ENCODE measurements at places on chromosomes 12 and 14.

- DNase-seq: no peak
Measured at GRCh38 chr14:105421723-105422615, 2.3 kb downstream of the MTA1 start.

GRCh38 chr12:2376908-2377657 is 324.3 kb downstream of the CACNA1C start:
- DNase-seq: no peak

- DNase-seq: no peak
Measured at GRCh38 chr12:60393093-60393492, 797.3 kb downstream of the SLC16A7 start.

DNA sequence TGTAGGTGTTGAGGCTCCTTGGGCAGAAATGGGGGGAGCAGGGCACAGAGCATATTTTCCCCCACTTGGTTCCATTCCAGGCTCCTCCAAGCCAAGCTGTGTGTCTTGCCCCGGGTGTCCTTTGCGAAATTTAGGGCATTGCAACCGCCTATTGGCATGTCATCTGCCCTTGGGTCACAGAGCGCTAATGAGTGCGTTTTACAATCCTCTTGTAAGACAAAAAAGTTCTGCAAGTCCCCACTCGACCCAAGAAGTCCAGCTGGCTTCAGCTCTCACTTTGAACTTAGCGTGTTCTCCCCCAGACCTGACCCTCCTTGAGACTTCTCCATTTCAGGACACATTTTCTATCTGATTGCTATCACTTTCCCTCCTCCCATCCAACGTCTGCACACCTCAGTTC is 6.1 kb upstream of the LRTM2 start:
- DNase-seq: no peak

DNA sequence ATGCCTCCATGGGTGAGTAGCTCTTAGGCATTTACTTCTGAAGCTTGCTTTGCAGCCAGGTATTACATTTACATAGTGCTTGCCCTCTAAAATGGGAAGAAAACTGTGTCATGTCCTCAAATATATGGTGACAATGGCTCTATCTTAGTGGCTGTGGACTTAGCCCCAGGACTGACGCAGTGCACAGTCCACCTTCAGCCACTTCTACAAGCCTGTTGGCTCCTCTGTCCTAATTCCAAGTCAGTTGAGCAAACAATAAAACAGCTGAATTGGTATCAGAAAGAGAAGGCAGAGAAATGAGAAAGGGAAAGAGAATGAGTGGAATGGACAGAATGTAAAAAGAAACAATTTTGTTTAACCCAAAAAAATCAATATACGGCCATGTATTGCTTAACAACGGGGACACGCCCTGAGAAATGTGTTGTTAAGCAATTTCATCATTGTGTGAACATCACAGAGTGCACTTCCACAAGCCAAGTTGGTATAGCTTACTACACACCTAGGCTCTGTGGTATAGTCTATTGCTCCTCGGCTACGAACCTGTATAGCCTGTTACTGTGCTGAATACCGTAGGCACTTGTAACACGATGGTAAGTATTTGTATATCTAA is 93.5 kb downstream of the GRIN2B start:
- no peak for DNase-seq

DNA sequence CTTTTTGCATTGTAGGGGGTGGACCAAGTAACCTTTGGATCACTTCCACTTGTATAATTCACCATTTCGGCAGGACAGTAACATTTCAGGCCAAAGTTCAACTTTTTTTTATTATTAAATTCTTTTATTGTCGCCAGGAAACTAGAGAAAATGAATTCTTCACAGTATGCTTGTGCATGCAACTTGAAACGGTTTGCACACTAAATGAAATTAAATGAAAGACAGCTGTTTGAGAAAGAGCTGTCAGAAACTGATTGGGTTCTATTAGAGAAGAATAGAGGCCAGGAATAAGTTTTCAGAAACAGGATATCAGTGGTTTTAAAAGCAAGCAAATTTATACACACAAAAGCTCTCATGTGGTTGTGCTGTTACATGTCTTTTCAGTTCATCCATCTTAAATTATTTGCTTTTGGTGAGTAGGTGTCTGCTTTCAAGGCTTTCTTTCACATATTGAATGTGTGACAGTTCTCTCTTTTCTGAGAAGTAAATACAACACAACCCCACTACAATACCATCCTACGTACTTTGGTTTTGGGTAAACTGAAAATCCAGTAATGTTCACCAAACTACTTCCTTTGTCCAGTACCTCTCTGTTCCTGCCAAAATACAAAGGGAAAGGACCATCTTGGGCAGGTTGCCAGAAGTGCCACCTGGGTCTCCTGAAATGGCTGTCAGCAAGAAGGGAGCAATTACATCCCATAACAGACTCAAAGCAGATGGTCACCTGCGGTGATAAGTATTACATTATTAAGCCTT is 291.7 kb downstream of the RAD51B start:
- no peak for DNase-seq

DNA sequence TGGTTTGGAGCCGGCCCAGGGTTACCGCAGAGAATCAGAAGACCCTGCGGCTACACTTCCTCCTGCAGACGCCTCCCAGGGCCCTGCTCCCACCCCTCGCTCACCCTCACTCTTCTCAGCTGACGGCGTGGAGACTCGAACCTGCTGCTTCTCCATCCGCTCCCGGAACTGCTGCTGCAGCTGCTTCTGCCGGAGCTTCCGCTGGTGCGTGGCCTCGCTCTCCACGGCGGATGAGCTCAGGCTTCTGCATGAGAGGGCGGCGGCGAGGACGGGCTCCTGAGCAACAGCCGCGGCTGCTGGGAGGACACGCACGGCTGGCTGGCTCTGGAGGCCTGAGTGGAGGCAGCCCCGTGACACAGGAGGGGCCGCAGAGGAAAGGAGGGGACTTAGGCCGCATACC is 33.3 kb downstream of the RAD52 start:
- DNase-seq: peak; percentile 40

- no peak for DNase-seq
Measured at GRCh38 chr14:87264272-87264785, 728.7 kb downstream of the GALC start.

DNA sequence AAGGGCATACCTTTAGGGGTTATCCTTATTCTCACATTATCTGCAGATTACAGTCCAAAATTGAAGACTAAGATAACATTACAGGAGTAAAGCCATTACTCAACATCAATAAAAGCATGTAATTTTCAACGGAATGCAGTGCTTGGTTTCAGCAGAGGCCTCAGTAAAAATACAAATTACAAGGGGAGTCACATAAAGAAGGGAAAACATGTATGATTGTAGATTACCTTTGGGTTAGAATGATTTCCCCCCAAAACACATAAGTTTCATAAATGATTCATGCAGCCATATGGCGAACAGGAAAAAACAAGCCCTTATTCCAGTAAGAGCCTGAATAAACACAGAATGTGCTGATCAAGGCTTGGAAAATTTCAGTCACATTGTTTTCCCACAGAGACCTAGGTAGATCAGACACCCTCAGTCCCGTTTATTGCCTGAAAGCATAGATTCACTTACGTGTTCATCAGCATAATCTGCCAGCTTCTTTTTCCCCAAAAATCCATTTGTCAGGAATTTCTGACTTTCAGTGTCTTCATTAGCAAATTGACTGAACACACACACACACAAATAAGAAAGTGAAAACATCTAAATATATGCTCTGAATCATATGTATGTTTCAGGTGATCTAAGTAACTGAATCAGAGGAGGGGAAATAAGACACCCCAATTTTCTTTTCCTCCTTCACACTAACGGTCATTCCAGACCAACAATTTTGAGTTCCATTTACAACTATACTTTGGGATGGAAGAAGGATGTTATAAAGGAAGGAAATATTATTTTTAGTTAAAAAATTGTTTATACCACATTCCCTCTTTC is 37.5 kb downstream of the SLC38A4 start:
- no peak for DNase-seq

- DNase-seq: no peak
Measured at GRCh38 chr14:92850492-92850891, 56.4 kb downstream of the GOLGA5 start.

DNA sequence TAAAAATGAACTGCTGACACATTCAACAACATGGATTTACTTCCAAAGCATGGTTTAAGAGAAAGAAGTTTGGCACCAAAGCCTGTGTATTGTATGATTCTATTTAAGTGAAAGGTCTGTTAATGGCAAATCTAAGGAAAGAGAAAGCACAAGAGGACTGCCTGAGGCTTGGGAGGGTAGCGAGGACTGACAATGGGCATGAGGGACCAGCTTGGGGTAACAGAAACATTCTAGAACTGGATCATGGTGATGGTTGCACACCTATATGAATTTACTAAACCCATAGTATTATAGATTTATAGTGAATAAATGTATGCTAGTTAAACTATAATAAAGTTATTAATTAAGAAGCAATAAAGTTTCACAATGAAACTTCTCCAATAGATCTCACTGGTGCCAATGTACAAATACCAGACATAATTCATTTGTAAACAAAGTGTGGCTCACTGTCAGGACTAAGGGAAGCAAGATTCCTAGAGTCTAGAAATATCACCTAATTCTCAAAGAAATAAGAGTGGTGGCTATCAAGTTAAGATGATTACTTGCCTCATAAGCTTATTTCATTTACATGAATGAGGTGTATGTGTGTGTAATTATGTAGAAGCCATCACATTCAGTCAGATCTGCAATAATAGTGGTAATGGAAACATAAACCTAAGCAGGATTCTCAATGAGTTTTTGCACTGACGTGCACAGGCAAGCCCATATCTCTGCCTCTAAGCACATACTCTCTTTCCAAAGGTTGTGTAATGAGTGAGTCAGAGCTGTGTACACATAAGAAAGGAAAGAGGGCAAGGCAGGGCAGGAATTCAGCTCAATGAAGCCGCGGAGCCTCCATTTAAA is 353.4 kb downstream of the KCNH5 start:
- no peak for DNase-seq

- DNase-seq: peak; percentile 7
Measured at GRCh38 chr12:109741286-109741969, 27.8 kb downstream of the FAM222A start.

GRCh38 chr12:57511161-57511560 is 9.2 kb downstream of the DDIT3 start:
- no peak for DNase-seq

- DNase-seq: no peak
Measured at GRCh38 chr14:64698903-64699302, 5.3 kb upstream of the PLEKHG3 start.

- no peak for DNase-seq
Measured at GRCh38 chr12:3976351-3976938, 103.2 kb upstream of the PARP11 start.
